ENCODE measurements at places on chromosomes 1 and 21. TPM values are rescaled to one million over a fixed set of nuclear protein-coding genes. Genes with fewer than 3 reads are reported as not detected.
A peak's percentile ranks its signal among the peaks of the same experiment; 100 is the strongest.

- no peaks in the 10 kb centered on the region for H3K36me3 ChIP-seq
- H3K4me1 ChIP-seq: no peaks in the 10 kb centered on the region
- H3K27me3 ChIP-seq: no peaks in the 10 kb centered on the region
- DNase-seq: no peak
- H3K4me3 ChIP-seq: no peak overlapping the region
These were observed 37.6 kb downstream of the FCRL2 start for GRCh38 chr1:157739229-157739901.

- no peaks in the 10 kb centered on the region for H3K36me3 ChIP-seq
- no peaks in the 10 kb centered on the region for H3K4me1 ChIP-seq
- H3K27ac ChIP-seq: no peak overlapping the region
- H3K27me3 ChIP-seq: peaks cover 11% of the 10 kb centered on the region
- no peak overlapping the region for H3K4me3 ChIP-seq
These were observed 326.7 kb downstream of the PAPPA2 start for GRCh38 chr1:176789571-176790090.

GRCh38 chr1:221016751-221017150 is 137.5 kb downstream of the HLX start:
- no peak overlapping the region for H3K4me3 ChIP-seq
- no peak for DNase-seq
- no peaks in the 10 kb centered on the region for H3K36me3 ChIP-seq
- H3K4me1 ChIP-seq: no peaks in the 10 kb centered on the region
- no peaks in the 10 kb centered on the region for H3K27me3 ChIP-seq

DNA sequence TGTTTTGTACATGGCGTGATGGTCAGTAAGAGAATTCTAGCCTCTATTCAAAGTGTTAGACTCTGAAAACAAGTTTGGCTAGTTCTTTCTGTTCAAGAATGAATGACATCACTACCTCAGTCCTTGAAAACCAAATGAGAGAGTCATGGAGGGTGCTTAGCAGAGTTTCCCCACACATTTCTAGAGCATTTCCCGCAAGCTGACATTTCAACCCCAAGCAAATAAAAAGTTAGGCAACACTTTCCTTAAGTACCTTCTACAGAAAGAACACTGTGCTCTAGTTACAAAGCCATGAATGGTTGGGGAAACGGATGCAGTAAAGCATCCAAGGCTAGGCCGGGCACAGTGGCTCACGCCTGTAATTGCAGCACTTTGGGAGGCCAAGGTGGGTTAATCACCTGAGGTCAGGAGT is 47.9 kb upstream of the SLC44A3 start:
- DNase-seq: no peak
- no peak overlapping the region for H3K27ac ChIP-seq
- no peaks in the 10 kb centered on the region for H3K4me1 ChIP-seq
- no peaks in the 10 kb centered on the region for H3K36me3 ChIP-seq

DNA sequence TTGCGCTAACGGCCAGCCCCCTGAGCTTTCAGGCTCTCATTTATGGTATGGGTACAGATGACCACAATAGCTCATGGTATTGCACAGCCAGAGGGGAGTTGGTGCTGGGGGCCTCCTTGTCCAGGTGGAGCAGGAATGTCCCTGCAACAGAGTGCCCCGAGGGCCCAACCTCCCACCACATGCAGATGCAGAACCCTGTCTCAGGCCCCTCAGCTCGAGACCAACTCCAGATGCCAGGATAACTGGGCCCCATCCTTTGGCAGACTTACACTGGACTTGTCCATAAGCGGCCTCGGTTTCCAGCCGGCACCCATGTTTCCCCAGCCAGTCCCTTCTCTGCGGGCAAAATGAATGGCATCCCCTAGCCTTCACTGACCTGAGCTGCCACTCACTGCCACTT is 67.1 kb downstream of the VWA5B1 start:
- H3K36me3 ChIP-seq: no peaks in the 10 kb centered on the region
- no peaks in the 10 kb centered on the region for H3K4me1 ChIP-seq
- H3K27me3 ChIP-seq: peaks cover 89% of the 10 kb centered on the region
- no peak overlapping the region for H3K4me3 ChIP-seq
- DNase-seq: no peak

- no peak for DNase-seq
- H3K27ac ChIP-seq: no peak overlapping the region
- peaks cover 59% of the 10 kb centered on the region for H3K36me3 ChIP-seq
- no peaks in the 10 kb centered on the region for H3K27me3 ChIP-seq
- H3K4me3 ChIP-seq: no peak overlapping the region
These were observed 77.4 kb upstream of the BMP8A start for GRCh38 chr1:39413902-39414528.

DNA sequence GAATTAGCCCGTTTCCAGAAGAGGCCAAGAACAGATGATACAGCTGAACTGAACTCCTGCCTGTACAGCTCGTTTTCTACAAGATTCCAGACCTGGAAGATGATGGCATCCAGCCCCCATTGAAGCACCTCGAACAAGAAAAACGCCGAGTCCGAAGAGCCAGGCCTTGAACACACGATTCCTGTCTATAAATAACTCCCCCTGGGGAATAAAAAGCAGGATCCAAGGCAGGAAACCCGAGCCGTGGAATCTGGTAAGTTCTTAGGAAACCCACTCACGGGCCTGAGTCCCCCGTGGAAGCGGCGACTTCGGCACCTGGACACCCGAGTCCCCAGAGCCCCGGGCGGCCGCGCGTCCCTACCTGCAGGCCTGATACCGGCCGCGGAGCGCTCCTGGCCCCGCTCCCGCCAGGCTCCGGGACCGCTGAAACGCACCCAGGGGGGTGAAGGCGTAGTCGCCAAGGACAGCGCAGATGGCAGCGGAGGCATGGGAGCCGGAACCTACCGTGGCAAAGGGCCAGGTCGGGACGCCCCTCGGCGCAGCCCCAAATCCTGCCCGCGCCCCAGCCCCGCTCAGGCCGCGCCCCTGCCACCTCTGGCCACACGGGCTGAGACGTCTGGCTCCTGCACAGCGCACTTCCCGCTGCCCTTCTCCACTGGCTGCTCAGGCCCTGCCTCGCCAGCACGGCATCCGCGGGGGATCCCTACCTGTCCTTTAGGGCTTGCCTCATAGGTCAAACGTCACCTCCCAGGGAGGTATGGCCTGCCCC is 14.0 kb upstream of the HLCS start:
- peaks cover 3% of the 10 kb centered on the region for H3K4me1 ChIP-seq
- no peak for DNase-seq
- H3K4me3 ChIP-seq: no peak overlapping the region

DNA sequence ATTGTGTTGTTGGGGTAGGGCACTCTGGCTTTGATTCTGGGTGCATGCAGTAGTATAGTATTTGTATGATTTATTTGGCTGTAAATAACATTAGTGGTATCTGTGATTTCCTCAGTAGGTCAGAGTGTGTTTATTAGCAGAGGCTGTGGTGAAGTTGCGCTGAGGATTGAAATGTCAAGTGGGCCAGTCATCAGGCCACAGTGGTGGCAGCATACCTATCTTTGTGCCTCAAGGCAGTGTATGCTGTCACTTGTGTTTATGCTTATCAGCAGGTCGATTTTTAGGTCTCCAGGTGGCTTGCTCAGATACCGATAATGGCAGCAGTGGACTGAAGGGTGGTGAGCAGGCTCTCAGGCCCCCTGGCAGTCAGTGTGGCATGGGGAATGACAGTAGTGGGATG is 11.3 kb downstream of the LY9 start:
- H3K4me3 ChIP-seq: no peak overlapping the region
- peaks cover 1% of the 10 kb centered on the region for H3K4me1 ChIP-seq
- H3K27ac ChIP-seq: no peak overlapping the region
- no peaks in the 10 kb centered on the region for H3K27me3 ChIP-seq

- H3K27ac ChIP-seq: no peak overlapping the region
- no peak overlapping the region for H3K4me3 ChIP-seq
- H3K4me1 ChIP-seq: no peaks in the 10 kb centered on the region
- DNase-seq: no peak
These were observed 12.7 kb downstream of the LCK start for GRCh38 chr1:32263744-32264143.

DNA sequence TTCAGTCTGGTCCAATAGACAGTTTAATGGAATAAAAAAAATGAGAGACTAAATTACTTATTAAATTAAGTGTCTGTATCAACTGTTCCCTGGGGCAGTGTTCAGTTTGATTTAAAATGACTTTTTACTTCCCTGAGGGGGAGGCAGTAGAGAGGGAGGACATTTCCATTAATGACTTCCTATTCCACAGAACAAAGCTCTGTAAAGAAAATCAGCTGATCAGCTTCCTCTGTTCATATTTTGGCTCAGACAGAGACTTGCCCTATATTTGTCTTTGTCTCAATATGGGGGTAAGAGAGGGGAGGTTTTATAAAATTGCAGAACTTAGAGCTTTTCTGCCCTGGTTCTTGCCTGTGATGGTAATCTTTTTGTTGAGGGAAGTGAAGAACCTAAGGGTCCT is 8.4 kb downstream of the CFAP126 start:
- H3K4me1 ChIP-seq: no peaks in the 10 kb centered on the region
- no peaks in the 10 kb centered on the region for H3K27me3 ChIP-seq
- no peak overlapping the region for H3K4me3 ChIP-seq
- no peak overlapping the region for H3K27ac ChIP-seq

DNA sequence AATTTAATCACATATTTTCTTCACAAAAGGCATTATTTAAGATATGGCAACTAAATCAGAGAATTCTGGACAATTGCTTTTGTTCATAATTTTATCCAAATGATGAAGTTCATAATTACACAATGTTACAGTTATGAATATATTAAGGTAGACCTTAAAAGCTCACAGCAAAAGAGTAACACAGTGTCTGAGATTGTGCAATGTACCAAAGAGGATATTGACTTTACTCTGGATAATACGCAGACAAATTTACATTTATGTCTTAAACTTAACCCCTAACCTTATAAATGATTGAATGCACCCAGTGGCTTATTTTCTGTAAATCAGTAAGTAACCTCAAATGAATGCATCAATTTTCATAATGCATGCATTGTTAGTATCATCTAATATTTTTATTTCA is 216.2 kb upstream of the SAMSN1 start:
- H3K27me3 ChIP-seq: no peaks in the 10 kb centered on the region
- no peak for DNase-seq
- peak overlapping the region; percentile 6 for H3K4me3 ChIP-seq

GRCh38 chr1:39653546-39654031 is 14.1 kb upstream of the HEYL start:
- H3K4me1 ChIP-seq: peaks cover 7% of the 10 kb centered on the region
- H3K27ac ChIP-seq: no peak overlapping the region
- H3K36me3 ChIP-seq: no peaks in the 10 kb centered on the region
- peak; percentile 76 for DNase-seq

- H3K27me3 ChIP-seq: no peaks in the 10 kb centered on the region
- H3K27ac ChIP-seq: no peak overlapping the region
These were observed 46.2 kb upstream of the ZC3H11B start for GRCh38 chr1:219659005-219659600.

- H3K27ac ChIP-seq: no peak overlapping the region
- no peak for DNase-seq
- H3K36me3 ChIP-seq: peaks cover 42% of the 10 kb centered on the region
- H3K4me3 ChIP-seq: no peak overlapping the region
These were observed 10.3 kb downstream of the CAP1 start for GRCh38 chr1:40050863-40051262.

DNA sequence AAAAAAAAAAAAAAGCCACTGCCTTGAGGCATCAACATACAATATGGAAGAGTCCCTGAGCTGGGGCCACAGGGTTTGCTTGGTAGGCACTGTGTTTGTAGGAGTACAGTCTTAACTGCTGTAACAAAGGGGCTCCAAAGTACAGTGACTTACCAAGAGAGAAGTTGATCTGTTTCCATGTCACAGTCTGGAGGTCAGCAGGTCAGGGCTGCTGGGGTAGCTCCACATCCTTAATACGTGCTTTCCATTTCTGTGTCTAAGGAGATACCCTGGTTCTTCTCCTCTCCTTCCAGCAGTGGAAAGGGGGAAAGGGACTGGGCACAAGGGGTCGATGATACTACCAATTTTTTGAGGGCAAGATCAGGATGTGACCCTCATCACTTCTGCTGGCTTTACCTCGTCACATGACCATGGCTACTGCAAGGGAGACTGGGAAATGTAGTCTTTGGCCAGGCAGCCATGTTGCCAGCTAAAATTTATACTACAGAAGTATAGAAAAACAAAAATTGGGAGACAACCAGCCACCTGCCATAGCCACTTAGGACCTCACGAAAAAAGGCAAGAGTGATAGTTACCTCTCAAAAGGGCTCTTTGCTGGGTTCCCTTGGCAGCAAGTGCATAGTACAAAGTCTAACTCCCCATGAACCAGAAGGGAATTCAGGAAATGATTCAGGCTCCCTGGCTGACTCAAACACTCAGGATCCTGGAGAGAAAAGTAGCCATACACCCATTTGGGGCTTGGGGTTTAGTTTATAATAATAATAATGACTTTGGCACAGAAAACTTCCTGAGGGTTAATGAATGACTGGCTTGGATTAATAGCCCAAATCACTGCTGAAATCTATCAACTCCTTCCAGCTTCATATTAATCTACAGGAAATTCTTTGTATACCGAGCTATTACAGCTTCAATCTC is 52.7 kb upstream of the ATP5PO start:
- DNase-seq: peak; percentile 56
- H3K4me1 ChIP-seq: no peaks in the 10 kb centered on the region
- H3K36me3 ChIP-seq: no peaks in the 10 kb centered on the region
- H3K27me3 ChIP-seq: no peaks in the 10 kb centered on the region

- peaks cover 28% of the 10 kb centered on the region for H3K4me1 ChIP-seq
- no peaks in the 10 kb centered on the region for H3K36me3 ChIP-seq
- no peaks in the 10 kb centered on the region for H3K27me3 ChIP-seq
- DNase-seq: peak; percentile 79
These were observed 8.8 kb upstream of the ID3 start for GRCh38 chr1:23567996-23568607.

GRCh38 chr1:65432918-65433317 is 12.4 kb downstream of the LEPR start:
- H3K4me1 ChIP-seq: peaks cover 6% of the 10 kb centered on the region
- no peak overlapping the region for H3K4me3 ChIP-seq
- H3K27ac ChIP-seq: no peak overlapping the region
- H3K36me3 ChIP-seq: peaks cover 78% of the 10 kb centered on the region

DNA sequence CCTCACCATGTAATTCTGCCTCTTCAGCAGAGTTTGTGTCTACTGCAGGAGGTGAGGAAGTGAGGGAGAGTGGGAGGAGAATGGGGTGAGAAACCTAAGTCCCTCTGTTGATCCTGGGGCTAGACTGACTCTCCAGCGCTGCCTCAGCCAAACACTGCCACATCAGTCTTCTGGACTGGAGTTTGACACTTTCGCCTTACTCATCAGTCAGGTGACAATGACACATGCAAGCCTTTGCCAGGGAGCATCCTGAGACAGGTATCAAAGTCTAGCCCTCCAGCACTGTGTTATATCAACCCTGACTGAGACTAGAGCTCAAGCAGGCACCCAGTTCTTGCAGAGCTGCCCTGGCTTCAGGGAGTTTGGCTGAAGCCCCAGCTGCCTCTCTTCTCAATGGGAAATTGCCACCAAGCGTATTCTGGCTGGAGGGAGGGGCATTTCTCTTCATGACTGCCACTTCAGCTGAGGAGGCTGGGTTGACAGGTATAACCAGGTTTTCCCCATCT is 33.3 kb upstream of the SUCO start:
- H3K36me3 ChIP-seq: no peaks in the 10 kb centered on the region
- H3K27ac ChIP-seq: no peak overlapping the region
- H3K4me1 ChIP-seq: no peaks in the 10 kb centered on the region
- peak; percentile 30 for DNase-seq
- no peaks in the 10 kb centered on the region for H3K27me3 ChIP-seq
- no peak overlapping the region for H3K4me3 ChIP-seq

S100A4 gene
- total RNA-seq: 5.5 TPM

CDC7 gene
- 37.6 TPM for total RNA-seq

ADORA1 gene
- total RNA-seq: not detected

HCN3 gene
- 6.6 TPM for total RNA-seq

All from K562 (cell line).